Stimulated activated naive CD8-positive, alpha-beta T cell treated with anti-CD3 and anti-CD28 coated beads, Interleukin-15, amount 100 ng/mL, for 72 hours (primary cell): ENCODE measurements at places on chromosomes 13 and 19.
A peak's percentile ranks its signal among the peaks of the same experiment; 100 is the strongest.

DNA sequence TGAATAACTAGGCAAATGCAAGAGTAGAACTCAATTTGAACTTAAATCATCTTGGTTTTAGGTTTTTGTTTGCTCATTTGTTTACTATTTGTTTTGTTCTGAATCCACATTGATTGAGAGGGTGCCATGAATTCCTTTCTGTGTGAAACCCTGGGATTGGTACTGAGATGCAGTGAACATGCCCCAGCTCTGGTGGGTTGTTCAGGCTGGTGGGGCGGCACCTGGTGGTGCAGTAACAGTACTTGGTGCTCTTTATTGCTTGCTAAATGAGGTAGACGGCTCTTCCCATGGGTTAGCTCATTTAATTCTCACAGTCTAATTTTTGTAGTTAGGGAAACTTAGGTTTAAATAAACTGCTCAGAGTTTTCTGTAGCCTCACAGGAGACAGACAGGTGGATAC, 48.4 kb downstream of the WASF3 start:
- no peak for DNase-seq

- DNase-seq = no peak
These were observed 336.3 kb downstream of the UQCRFS1 start for GRCh38 chr19:28876609-28877123.

DNA sequence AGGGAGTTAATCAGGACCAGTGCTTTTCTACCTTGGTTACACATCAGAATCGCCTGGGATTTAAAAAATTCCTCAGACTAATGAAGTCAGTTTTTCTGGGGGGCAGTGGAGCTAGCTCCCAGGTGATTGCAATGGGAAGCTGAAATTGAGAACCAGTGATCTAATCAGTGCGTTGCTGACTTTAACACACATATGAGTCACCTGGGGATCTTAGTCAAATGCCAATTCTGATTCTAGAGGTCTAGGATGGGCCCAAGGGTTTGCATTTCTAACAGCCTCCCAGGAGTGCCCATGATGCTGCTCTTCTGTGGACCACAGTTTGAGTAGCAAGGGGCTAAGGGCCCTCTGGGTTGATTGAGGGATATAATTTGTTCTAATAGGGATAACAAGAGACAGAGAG, 54.5 kb downstream of the KL start:
- no peak for DNase-seq

GRCh38 chr13:95235199-95235756, 66.0 kb downstream of the ABCC4 start:
- DNase-seq = no peak

- DNase-seq = no peak
These were observed 2.9 kb downstream of the HIF3A start for GRCh38 chr19:46299695-46300094.

DNA sequence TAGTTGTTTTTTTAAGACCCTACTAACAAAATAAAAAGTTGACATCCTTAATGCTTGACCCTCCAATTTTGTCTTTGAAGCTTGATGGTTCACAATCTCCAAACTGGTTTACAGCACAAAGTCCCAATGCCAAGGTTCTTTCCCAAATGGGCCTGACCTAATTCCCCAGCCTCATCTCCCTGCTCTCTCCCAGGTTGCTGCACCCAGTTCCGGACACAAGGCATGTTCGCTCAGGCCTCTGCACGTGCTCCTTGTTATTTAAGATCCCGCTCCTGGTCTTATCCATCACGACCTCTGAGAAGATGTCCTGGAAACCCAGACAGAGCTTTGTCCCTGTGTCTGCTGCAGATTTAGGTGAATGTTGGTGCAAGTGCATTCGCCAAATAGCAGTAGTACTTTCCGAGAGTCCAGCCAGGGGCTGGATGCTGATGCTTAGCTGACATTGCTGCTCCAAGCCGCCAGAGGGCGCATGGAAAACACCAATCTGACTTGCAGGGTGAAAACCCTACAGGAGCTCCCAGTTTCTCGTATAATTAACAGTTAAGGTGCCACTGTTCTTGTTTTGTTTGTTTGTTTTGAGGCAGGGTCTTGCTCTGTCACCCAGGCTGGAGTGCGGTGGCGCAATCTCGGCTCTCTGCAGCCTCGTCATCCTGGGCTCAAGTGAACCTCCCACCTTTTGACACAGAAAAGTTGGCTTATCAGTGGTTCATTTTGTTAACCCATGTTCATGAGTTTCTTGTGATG, 18.5 kb downstream of the LYPD3 start:
- peak; percentile 66 for DNase-seq

DNA sequence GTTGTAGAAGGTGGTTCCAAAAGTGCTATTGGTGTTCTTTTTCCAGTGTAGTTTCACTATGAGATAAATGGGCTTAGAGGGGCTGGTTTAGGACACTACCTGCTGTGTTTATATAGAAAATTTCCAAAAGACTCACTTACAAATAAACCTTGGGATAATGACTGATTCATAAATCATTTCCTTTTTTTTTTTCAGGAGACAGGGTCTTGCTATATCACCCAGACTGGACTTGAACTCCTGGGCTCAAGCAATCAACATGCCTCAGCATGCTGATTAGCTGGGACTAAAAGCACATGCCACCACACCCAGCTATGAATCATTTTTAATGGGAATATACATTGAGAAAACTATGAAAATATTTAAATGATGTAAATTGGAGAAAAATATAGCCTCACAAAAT, 376.6 kb downstream of the PCDH9 start:
- no peak for DNase-seq

- no peak for DNase-seq
These were observed 78.0 kb downstream of the MAP4K1 start for GRCh38 chr19:38539751-38540150.

DNA sequence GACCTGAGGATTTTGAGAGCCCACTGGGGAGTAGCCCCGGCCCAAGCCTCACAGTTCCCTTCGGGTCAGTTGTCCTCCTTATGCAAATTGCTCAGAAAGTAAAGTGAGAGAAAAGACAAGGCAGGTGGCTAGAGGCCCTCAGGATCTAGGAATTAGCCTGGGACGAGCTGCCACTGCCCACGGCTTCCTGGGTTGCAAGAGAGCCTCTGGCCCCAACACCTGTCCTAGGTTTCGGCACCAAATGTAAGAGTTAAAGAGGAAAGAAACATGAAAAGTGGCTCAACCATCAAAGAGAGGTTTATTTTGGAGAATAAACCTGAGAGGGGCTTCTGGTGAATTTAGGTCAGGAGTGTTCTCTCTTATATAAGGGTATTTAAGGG, 25.6 kb downstream of the TMEM255B start:
- no peak for DNase-seq
